SJCRH30 (cell line): ENCODE measurements at places on chromosomes 1 and 21. TPM values are rescaled to one million over a fixed set of nuclear protein-coding genes. Genes with fewer than 3 reads are reported as not detected.

DNA sequence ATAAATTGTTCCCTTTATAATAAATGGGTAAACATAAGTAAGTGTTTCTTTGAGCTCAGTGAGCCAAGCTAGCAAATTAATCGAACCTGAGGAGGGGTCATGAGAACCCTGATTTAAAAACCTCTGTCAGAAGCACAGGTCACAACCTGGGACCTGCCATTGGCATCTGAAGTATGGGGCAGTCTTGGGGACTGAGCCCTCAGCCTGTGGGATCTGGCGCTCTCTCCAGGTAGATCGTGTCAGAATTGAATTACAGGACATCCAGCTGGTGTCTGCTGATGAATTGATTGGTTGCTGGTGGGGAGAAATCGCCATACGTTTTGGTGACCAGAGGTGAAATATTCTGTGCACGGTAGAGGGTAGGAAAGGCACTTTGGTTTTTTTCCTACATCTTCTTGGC, 17.5 kb downstream of the UCK2 start:
- no peak for DNase-seq

- DNase-seq, result no peak
Observed at GRCh38 chr1:918353-918752, 5.4 kb upstream of the SAMD11 start.

- no peak for DNase-seq
Observed at GRCh38 chr1:97190326-97190725, 468.7 kb downstream of the PTBP2 start.

DNA sequence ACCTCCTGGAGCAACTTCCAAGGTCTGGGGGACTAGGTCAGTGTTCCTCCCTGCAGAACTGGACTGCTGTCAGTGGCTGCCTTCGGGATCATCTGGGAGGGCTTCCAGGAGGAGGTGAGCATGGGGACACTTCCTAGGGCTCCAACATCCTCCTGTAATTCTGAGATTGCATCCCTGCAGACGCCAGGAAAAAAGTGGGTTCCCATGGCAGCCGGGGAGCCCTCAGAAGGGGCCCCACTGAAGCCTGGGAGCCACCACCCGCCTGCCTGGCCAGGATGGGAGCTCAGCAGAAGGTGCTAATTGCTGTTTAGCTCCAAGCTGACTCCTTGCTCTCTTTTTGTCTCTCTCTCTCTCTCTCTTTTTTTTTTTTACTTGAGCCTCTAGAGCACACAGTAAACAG, 16.1 kb upstream of the ARF1 start:
- DNase-seq, result no peak

GRCh38 chr21:39555911-39556590, 56.7 kb upstream of the B3GALT5 start:
- peak; percentile 91 for DNase-seq

The AIRE gene
- total RNA-seq, result 0.10 TPM in 1 of 2 replicates, not detected in the other

The CHIA gene
- total RNA-seq, result not detected in 2 replicates

DNA sequence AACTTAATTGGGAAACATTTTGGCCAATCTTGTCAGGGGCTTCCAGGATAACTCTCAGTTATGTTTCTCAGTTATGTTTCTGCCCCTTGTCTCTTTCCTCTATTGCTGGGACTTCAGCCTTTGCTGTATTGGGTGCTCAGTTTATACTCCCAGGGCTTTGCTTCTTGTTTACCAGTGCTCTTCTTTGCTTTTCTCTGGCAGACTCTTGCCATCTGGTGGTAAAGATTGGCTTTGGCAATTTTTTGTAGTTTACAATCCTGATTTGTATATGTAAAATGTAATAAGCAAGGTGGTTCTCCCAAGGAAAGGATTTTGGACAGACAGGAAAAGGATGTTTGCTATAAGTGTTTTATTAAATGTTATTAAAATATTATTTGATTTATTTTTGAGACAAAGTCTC, 37.9 kb downstream of the FABP3 start:
- DNase-seq, result peak; percentile 58

The NEXN gene
- total RNA-seq, result 6.9 and 9.0 TPM in 2 replicates

DNA sequence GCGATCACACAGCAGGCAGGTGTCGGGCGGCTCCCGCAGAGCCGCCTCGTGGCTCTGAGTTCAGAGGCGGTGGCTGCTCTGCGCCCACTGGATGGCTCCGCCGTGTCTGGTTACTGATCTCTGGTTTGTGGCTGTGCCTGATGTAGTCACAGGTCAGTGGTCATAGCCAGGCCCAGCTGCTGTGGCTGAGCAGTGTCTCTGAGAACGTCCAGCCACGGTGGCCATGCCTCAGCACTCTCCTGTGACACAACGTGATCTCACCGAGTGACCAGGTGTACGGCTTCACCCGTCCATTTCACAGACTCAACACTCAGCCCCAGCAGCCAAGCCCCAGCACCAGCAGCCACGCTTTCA, 61.2 kb downstream of the KCNN3 start:
- DNase-seq, result peak; percentile 73

GRCh38 chr1:248891758-248892157, 14.3 kb upstream of the PGBD2 start:
- DNase-seq, result no peak

DNA sequence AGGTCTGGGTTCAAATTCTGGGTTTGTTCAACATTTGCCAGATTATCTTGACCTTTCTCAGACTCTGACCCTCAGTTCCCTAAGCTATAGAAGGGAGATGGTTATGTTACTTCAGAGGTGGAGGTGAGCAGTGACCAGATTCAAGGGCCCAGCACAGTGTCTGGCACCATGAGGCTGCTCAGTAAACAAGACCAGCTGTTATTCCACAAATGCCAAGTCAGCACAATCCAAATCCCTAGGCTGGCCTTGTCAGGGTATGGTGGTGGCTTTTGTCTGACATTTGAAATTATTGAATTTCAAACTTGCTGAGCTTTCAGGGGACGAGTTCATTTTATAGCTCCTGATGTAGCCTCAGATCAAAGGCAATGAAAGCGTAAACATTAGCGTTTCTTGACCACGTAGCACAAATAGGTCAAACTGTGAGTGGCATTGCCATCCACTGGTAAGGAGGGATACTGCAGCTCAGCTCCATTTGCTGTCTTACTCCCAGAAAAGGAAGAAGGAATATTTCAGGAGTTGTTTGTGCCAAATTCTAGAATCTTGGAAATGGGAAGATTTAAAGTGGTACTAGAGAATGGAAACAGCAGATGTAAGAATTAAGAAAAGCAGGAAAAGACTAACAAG, 94.3 kb upstream of the EDN2 start:
- peak; percentile 52 for DNase-seq

The BATF3 gene
- total RNA-seq, result 15.6 and 16.5 TPM in 2 replicates

DNA sequence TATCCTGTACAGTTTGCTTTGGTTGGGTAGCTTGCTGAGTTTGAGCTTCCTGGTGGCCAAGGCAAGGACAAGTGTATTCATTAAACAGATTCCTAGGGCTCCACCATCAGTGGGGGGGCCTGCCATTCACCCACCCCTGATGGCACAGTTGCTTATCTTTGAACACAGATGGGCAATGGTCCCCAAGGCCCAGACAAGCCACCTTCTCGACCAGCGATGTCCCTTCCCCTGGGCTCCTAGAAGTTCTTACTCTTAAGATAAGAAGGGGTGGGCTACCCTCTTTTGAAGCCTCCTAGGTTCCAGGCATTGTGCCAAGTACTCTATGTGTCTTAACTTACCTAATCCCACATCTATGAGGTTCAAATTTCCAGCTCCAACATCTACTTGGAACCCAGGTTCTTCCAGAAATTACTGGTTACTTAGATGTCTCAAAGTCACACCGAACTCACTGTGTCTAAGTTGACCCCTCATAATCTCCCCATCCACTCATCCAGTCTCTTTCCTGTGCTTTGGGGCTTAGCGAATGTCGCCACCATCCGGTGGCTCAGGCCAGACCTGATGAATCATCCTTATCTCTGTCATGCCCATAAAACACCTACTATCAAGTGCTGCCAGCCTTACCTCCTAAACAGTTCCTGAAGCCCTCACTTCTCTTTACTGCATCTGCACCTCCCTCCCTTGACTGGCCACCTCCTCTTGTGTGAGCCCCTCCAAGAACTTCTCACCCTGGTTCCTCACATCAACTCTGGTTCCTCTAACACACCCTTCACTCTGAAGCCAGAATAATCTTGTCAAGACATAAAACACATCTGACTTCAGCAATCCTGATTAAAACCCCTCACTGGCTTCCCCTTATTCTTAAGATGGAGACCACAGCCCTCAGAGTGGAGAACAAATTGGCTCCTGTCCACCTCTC, 50.1 kb downstream of the KLHDC7A start:
- DNase-seq, result no peak

The PLEKHN1 gene
- 0.04 and 0.05 TPM in 2 replicates for total RNA-seq

The TRIM67 gene
- not detected in 2 replicates for total RNA-seq

The CHRM3 gene
- 0.47 and 0.63 TPM in 2 replicates for total RNA-seq

The GART gene
- 171 and 193 TPM in 2 replicates for total RNA-seq
